Nasal cavity respiratory epithelium epithelial cell of viscerocranial mucosa (primary cell): ENCODE measurements at places on chromosomes 12 and 14. TPM values are rescaled to one million over a fixed set of nuclear protein-coding genes. Genes with fewer than 3 reads are reported as not detected.

AJUBA gene
- 155 and 317 TPM in 2 replicates for total RNA-seq

GUCY2C gene
- under 0.01 TPM in 1 of 2 replicates, not detected in the other for total RNA-seq

CCDC196 gene
- not detected in 2 replicates for total RNA-seq

DPF3 gene
- total RNA-seq: 0.07 and 1.0 TPM in 2 replicates

CCDC175 gene
- total RNA-seq: not detected in 2 replicates

NID2 gene
- total RNA-seq: under 0.01 and 0.07 TPM in 2 replicates

CLIP1 gene
- 97.4 and 145 TPM in 2 replicates for total RNA-seq

CIROP gene
- not detected in 2 replicates for total RNA-seq

SLC22A17 gene
- total RNA-seq: 1.0 and 4.9 TPM in 2 replicates

HOXC9 gene
- total RNA-seq: not detected in 2 replicates
